ENCODE measurements at places on chromosomes 7 and 10. TPM values are rescaled to one million over a fixed set of nuclear protein-coding genes. Genes with fewer than 3 reads are reported as not detected.

DNA sequence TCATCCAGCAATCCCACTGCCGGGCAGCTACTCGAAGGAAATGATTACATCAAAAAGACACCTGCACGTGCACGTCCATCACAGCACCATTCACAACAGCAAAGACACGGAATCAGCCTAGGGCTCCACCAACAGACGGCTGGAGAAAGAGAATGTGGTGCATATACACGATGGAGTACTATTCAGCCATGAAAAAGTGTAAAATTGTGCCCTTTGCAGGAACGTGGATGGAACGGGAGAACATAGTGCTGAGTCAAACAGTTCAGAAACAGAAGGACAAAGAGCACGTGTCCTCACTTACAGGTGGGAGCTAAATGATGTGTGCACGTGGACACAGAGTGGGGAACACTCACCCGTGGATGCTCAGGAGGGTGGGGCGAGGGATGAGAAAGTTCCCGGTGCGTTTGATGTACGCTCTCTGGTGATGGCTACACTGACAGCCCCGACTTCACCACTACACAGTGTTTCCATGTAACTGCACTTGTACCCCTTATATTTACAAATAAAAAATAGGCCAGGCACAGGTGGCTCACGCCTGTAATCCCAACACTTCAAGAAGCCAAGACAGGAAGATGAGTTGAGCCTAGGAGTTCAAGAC, 92.0 kb downstream of the PDGFA start:
- no peak for DNase-seq

GRCh38 chr10:90204956-90205314, 503.5 kb downstream of the KIF20B start:
- DNase-seq = no peak

Gene INMT
- 26.8 TPM for total RNA-seq

Gene BAIAP2L1
- total RNA-seq = 9.1 TPM

GRCh38 chr7:159067576-159068487, 76.8 kb downstream of the VIPR2 start:
- DNase-seq = no peak

Gene AUTS2
- 27.4 TPM for total RNA-seq

DNA sequence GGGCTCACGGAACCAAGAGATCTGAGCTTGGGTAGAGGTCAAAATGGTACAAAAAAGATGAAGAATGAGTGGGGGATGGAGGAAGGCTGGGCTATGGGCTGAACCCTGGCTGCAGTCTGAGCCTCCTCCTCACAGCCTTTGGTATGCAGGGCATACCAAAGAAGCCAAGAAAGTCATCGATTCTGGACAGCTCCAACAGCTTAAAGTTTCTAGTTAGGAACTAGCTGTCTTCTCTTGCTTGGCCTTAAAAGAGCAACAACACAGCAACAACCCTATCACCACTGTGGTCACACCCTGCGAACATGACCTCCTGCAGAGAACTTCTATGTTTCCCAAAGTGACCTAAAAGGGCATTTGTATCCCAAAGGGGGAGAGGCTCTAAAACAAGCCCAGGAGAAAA, 126.1 kb upstream of the EFCAB10 start:
- DNase-seq = no peak

- peak; percentile 63 for DNase-seq
Observed at GRCh38 chr10:63720072-63720537, 198.9 kb downstream of the REEP3 start.

Gene MINDY3
- 12.1 TPM for total RNA-seq

- DNase-seq = peak; percentile 66
Observed at GRCh38 chr7:139035586-139036353, at the start of gene ZC3HAV1L. ZC3HAV1L (minus strand) TSS chr7:139036042; CDS start chr7:139036017, 25 bp downstream.

DNA sequence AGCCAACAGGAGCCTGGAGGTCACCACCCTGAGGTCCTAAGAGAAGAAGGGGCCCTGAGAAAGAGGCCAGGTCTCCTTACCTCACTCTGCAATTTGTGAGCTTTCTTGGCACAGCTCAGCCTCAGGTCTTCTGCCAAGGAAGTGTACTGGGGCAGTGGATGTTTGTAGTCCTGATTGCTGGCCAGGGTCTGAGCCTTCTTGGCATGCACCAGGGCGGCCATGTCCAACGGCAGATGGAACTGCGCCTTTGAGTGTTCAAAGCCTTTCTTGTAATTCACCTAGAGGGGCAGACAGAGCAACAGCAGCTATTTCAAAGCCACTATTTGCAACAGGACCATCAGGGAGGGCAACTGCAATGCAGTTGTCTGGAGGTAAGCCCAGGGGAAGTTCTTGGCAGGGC, 51.7 kb downstream of the NRAP start:
- no peak for DNase-seq

DNA sequence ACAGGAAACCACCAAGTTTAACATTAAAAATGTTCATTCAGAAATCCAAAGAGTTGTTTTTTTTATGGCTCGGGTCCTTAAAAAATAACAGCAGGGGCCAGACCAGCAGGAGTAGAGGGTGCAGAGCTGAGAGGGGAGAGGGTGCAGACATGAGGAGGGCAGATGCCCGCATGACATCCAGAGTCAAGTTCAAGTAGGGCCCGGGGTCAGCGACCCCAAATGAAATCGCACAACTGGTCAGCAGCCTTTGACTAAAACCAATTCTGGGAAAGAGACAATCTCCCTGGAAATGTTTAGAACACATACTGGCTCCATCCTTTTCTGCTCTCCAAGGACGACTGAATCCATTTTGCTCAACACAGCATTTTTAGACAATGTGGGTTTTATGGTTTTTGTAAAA, 297.5 kb downstream of the FGFR2 start:
- no peak for DNase-seq

GRCh38 chr7:12729112-12729511, 41.7 kb downstream of the ARL4A start:
- peak; percentile 58 for DNase-seq

All from right lobe of liver (tissue), 6 donors.